ENCODE measurements at places on chromosomes 6 and 20.
A peak's percentile ranks its signal among the peaks of the same experiment; 100 is the strongest.

DNA sequence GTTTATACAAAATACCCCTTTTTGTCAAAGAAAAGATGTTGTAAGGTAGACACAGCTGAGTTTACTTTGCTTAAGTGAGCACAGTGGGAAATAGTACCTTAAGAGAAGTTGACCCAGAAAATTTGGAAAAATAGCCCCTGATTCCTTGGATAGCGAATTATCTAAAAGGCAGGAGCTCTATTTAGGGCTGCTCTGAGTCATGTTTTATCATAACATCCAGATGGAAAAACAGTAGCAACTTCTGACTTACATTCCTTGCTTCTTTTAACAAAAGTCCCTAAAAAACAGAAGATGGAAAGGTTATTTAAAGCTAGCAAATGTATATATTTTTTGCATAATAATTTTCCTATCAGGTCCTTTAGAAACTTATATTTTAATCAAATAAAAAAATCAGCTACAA, 59.0 kb downstream of the THEMIS start:
- DNase-seq: no peak

DNA sequence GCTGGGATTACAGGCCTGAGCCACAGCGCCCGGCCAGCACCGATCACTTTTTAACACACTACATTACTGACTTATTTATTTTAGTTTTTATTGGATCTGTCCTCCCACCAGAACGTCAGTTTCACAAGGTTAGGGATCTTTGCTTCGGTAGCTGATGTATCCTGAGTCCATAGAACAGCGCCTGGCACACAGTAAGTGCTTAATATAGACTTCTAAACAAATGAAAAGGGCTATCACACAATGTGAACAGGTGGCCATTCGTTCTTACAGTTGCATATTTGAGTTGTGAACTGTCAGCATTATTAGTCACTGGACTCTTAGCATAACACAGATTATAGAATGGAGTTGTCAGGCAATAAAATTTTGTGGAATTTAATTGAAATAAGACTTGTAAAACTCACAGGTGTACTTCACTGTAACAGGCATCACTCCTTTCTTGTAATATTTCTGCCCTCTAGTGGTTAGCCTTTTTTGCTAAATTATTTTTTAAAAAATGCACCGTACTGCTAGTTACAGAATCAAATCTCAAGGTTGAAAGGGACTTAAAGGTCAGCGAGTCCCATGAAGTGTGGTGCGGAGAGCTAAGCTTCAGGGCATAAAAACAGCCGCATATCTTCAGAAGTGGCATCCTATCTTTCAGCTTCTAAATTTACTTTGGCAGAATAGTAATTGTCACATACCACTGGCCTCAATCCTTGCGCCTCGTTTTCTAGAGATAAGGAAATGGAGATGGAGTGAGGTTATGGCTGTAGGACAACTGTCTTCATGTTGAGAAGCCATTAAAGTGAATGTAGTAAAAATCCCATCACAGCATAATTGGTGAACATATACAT, 3.4 kb upstream of the TBC1D7 start:
- peak; percentile 39 for DNase-seq

GRCh38 chr6:77778527-77778926, 125.7 kb downstream of the MEI4 start:
- DNase-seq: no peak

DNA sequence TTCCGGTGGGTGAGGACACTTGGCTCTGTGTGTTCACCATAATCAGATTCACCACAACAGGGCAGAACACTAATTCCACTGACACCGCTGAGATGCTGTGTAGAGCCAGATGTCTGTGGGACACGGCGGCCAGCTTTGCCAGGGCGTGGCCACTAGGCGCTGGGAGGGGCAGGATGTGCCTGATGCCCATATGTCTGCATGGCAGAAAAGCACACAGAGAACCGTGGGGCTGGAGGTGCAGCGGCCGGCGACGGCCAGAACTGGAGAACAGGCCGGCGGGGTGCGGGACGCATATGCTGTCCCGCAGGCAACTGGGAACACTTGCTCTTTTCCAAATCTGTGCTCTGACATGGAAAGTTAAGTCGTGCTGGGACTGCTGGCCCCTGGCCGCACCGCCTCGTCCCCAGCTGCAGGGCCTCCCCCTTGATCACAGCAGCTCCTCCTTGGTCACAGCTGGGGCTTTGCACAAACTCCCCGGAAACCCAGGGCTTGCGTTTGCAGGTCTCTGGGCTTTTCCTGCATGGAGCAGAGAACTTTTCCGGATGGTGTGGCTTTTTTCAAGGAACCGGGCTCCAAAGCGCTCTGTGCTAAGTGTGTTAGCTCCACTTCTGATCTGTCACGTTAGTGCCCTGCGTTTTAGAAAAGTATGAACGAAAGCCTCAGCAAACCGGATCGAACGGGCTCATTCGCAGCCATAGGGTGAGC, 31.1 kb downstream of the NTSR1 start:
- DNase-seq: no peak

DNA sequence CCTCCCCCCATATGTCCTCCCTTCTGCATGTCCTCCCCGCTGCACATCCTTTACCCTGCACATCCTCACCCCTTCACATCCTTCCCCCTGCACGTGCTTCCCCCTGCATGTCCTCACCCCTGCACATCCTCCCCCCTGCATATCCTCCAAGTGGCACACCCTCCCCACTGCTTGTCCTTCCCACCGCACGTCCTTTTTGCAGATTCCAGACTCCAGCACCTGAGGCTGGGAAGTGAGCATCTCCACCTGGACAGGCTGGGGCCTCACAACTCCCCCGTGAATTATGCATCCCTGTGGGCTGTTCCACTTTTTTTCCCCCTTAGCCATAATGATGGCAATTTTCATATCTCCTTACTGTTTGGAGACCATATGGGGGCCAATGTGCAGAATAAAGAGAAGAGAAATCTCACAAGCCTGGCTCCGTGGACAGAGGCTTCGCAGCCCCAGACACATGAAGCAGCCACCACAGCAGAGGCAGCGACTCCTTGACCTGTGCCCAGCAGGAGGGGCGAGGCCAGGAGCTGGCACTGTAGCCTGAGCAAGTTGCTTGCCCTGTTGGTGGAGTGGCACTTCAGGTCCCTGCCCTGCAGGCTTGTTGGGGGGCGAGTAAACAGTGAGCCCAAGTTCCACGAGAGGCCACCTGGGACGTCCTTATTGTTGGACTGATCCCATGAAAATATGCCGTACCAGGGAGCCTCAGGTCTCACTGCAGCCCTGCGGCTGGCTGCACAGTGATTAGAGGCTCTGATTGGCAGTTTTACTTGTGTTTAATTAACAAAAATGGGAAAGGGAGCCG, 113.1 kb downstream of the SYNDIG1 start:
- no peak for DNase-seq

DNA sequence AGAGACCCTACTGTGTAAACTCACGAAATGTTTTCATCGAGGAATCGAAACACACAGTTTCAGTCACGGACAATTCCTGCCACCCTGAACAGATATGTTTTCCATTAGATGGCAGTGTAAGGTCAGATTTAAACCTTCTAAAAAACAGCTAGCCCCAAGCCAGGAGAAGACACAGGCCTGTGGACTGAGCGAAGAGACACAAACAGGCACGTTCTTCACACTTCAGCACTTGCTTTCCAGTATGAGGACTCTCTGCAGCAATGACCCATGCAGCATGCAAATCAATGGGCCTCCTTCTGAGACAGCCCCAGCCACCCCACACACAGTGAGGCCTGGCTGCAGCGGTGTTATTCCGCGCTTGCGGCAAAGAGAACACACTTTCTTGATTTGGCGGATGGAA, 31.9 kb downstream of the HUS1B start:
- peak; percentile 81 for DNase-seq

DNA sequence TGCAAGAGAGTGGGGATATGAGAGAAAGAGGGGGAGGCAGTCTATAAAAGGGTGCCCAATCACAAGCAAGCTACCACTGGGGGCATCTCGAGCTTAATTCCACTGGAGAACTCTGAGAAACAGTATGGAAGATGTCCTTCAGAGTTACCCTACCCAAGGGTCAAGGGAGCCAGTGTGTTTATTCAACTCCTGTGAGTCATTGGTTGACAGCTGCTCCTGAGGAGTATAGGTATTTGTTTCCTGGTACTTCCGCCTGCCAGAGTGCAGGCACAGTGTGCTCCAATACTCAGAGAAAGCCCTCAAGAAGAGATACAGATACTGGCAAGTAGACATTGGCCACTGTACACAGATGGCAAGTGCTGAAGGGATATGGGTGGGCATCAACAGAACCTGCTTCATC, 49.5 kb downstream of the ARHGAP40 start:
- DNase-seq: no peak

DNA sequence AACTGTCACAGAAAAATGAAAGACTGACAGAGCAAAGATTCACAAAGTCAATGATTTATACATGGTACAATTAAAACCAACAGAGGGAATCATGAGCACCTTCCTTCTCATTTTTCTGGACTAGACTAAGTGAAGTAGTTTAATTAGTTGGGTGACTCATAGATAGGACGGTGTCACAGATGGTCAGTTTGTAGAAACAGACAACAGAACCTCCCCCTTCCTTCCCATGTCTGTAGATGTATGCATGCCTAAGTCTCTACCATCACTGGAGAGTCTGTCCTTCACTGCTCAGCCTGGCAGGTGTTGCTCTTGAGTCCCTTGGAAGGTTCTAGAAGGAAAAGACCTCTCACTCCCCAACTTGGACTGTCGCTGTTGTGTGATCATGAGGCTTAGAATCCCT, 75.4 kb upstream of the EEF1E1 start:
- no peak for DNase-seq

GRCh38 chr20:62662422-62662821, 20.1 kb downstream of the SLCO4A1 start:
- no peak for DNase-seq

GRCh38 chr6:3898265-3898994, 49.3 kb downstream of the FAM50B start:
- no peak for DNase-seq

DNA sequence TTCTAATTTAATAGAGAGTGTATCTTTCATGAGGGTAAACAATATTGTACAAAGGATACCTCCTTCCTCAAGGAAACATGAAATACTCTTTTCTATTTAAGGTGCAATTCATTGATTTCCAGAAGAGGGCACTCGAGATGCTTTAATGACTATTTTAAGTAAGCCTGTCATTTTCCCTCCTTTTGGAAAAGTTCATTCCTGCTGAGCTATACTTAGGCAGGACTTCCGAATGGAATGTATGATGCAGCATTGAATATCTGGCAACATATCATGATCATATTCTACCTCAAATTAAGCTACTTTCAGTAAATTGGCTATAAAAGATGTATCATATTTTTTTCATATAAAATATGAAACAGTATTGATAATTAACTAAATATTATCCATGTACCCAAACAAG, 5.0 kb downstream of the DST start:
- no peak for DNase-seq

- DNase-seq: no peak
Measured at GRCh38 chr6:4384656-4385055, 249.3 kb upstream of the ECI2 start.

GRCh38 chr6:167578371-167578901, 248.3 kb upstream of the AFDN start:
- DNase-seq: no peak

DNA sequence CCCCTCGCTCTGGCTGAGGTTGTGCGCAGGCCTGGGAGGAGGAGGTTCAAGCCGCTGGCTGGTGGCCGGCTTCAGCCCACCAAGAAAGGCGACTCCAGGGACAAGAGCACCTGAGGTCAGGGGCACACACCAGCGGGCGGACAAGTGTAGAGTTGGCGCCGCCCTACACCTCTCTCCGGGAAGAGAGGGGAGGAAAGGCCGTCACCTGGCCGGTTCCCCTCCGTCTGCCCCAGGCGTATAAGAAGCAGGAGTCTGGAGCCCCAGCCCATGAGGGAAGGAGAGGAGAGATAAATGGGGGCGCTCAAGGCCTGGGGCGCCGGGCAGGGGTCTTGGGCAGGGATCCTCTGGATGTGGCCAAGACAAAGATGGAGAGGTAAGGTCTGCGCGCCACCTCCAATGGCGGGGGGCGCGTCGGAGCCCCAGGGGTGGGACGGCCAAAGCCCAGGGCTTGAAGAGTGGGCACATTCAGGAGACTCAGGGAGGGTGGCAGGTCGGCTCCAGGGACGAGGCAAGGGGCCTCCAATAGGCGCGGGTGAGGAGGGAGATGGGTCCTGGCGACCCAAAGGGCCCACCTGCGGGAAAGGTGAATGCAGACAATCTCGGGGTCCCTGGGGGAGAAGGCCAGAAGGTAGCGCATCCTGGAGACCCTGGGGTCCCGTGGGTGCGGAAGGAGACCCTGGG, 826 bp downstream of the RIMS4 start:
- no peak for DNase-seq

GRCh38 chr6:3405182-3405518, 51.7 kb downstream of the SLC22A23 start:
- DNase-seq: no peak

GRCh38 chr6:154886471-154886870, 108.6 kb upstream of the TIAM2 start:
- DNase-seq: no peak

- DNase-seq: peak; percentile 96
Measured at GRCh38 chr20:17836303-17836861, 132.2 kb downstream of the SNX5 start.

DNA sequence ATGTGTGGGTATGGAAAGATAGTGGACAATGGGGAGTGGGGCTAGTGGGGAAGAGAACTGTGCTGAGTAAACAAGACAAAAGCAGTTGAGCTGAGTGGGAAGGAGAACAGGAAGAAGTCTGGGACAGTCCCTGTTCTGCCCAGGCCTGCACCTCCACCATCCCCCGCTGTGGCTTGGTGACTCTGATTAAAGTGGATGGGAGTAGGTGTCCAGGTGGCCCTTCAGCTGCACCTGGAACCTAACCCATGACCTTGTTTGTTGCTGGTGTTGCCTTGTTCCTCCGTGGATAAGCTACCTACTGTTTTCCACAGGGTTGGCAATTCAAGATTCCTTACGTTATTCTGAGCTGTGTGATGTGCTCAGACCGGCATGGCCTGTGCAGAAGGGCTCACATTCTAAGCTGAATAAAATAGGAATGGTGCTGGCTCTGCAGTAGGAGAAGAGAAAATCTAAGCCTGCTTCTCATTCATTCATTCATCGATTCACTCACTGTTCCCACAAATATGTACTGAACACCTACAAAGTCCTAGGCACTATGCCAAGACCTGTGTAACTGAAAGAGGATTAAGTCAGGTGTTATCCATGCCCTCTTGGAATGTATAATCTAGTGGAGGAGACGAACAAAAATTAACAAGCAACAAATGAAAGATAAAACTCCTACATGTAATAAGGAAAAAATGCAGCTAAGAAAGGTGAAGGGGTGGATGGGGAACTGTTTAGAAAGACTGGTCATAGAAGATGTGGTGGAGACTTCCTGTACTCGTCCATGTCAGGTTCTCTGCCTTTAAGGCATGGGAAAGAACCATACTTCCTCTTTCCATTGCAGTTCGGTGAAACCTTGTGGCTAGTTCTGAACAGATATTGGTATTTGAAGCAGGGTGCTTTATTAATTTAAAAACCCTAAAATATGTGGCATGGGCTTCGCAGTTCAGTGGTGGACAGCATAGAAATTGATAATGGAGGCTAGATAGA, 10.1 kb upstream of the CALHM6 start:
- DNase-seq: no peak

All from lung (tissue), 17 donors.